Stimulated activated CD4-positive, alpha-beta T cell treated with anti-CD3 and anti-CD28 coated beads, Interleukin-12 subunit alpha, Interleukin-12 subunit beta, amount 100 ng/mL, for 48 hours (primary cell): ENCODE measurements at places on chromosomes 13 and 19.

DNA sequence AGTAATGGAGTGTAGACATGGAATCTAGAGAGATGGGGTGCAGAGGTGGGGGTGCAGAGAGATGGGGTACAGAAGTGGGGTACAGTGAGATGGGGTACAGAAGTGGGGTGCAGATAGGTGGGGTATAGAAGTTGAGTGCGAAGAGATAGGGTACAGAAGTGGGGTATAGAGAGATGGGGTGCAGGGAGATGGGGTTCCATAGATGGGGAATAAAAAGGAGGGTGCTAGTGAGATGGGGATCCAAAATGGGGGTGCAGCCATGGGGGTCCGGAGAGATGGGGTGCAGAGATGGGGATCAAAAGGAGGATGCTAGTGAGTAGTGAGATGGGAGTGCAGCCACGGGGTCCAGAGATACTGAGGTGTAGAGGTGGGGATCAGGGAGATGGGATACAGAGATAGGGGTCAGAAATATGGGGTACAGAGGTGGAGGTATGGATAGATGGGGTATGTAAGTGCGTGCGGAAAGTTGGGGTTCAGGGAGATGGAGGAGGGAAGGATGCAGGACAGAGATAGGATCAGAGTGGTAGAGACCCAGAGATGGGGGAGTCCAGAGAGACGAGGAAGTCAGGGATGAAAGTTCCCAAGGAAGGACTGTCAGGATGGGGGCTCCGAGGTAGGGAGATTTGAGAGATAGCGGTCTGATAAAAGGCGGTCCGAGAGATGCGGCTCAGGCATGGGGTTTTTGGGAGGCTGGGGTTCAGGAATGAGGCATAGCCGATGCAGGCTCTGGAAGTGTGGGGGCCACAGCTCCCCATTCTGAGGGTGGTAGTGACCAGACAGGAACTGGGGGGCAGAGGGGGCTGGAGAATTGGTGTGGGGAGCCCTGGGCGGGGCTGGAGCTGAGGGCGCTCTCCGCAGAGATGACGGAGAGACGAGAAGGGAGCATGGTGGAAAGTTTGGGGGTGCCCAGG is 3.4 kb downstream of the PALM3 start:
- DNase-seq: no peak

GRCh38 chr13:99968521-99969452 is 2.8 kb downstream of the ZIC5 start:
- no peak for DNase-seq

GRCh38 chr19:49475995-49476880 is 2.2 kb downstream of the FLT3LG start:
- DNase-seq: peak; percentile 77

DNA sequence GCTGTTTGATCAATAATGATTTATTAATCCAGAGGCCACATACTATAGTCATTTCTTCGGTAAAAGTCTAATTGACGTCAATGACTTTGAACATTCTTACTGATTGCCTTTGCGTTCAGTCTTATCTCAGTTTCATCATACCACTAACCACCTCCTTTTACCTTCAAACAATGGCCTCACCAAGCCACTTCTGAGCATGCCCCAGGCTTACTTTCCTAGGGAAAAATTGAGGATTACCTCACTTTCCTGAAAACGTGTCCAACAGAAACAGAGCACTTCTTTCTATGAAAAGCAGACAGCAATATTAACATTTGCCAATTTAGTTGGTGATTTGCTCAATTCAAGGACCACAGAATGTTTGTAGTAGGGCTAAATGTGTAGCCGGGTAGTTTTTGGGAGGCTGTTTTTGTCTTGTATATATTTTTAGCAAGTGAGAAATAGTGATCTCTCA is 157.6 kb downstream of the KLF5 start:
- no peak for DNase-seq

DNA sequence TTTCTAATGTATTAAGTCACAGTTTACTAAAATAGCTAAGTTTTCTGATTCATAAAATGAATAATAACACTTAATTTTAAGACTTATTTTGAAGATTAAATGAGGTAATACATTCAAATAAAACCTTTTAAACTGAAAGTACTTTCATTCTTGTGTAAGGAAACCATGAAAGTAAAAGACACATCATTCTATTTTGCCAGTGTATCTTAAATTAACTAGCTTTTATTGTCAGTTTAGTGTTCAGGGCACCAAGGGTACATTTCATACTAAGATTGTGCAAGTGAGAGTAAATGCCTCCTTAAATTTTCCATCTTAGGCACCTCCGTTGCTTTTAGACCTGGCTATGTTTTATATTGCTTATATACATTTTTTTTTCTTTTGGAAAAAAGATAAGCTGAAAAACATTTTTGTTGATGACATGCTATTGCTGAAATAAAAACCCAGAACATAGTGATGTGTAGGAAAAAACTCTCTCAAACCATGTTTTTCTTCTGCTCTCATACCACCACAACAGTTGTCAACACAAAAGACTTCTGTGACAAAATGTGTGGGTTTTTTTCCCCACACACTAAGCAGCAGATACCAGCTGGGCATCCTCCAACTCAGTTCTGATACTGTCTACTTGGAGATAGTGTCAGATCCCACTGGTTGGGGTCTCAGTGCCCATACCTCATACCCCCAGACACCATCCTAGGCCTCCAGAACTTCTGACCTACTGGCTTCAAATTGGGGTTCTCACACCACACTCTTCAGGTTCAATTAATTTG is 30.7 kb upstream of the LPAR6 start:
- no peak for DNase-seq

DNA sequence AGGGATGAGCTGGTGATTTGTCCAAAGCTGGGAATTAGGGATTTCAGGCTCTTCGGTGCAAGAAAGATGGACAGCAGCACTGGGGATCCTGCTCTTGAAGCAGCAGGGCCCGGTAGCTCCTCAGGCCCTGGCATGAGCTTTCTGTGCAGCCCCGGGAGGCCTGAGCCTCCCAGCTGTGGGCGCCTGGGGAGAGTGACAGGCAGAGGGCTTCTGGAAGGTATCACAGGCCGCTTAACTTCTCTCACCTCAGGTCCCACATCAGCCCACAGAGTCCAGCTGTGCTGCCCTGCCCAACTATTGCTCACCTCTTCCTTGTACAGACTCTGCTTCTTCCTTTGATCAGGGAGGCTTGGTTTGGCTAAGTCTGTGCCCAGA is 14.6 kb upstream of the ZNF536 start:
- no peak for DNase-seq

DNA sequence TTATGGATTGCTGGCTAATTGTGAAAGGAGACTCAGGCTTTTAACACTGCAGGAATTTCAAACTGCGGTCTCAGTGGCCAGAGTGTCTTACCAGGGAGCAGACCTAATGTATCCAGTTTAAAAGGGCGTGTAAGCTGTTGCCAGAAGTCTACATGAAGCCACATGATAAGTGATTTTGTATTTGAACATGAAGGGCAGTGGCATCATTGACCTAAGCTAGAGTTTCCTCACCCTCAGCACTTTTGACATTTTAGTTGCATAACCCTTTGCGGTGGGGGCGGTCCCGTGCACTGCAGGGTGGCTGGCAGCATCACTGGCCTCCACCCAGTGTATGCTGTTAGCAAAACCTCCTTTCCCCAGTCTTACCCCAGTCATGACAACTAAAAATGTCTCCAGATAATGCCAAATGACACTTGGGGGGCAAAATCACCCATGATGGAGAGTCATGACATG is 23.7 kb upstream of the GPR18 start:
- DNase-seq: no peak

DNA sequence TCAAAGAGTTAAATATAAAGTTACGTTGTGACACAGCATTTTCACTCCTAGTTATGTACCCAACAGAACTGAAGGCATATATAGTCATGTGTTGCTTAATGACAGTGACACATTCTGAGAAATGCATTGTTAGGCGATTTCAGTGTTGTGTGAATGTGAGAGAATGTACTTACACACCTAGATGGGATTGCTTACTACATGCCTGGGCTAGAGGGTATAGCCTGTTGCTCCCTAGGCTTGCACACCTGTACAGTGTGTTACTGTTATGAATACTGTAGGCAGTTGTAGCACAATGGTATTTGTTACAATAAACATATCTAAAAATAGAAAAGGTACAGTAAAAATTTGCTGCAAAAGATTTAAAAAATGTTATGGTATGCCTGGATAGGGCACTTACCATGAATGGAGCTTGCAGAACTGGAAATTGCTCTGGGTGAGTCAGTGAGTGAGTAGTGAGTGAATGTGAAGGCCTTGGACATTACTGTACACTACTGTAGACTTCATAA is 89.2 kb downstream of the DHRS12 start:
- DNase-seq: no peak

DNA sequence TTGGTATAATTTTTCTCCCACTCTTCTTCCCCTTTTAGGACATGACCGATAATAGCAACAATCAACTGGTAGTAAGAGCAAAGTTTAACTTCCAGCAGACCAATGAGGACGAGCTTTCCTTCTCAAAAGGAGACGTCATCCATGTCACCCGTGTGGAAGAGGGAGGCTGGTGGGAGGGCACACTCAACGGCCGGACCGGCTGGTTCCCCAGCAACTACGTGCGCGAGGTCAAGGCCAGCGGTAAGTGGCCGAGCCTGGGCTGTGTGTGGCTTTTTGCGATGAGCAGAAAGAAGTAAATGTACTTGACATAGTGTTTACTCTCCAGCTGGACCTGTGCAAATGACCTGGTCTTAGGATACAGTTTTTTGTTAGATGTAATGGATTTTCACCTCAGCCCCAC is 102.5 kb downstream of the ARHGEF7 start:
- no peak for DNase-seq

DNA sequence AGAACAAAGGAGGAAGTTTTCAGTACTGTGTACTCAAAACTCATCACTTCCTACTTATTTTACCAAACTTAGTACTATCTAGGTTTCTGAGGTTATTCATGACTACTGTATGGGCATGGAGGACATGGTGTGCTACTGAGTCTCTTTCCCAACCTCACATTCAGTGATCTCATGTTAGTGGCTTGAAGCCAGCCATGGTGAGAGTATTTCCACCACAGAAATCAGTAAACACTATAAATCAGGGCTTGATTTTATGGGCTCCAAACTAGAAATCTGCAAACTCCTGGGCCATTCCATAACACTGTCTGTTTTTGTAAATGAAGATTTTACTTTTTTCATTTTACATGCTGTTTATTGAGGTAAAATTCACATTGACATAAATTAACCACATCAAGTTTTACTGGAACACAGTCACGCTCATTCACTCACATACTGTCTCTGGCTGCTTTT is 19.7 kb downstream of the MED26 start:
- DNase-seq: no peak

DNA sequence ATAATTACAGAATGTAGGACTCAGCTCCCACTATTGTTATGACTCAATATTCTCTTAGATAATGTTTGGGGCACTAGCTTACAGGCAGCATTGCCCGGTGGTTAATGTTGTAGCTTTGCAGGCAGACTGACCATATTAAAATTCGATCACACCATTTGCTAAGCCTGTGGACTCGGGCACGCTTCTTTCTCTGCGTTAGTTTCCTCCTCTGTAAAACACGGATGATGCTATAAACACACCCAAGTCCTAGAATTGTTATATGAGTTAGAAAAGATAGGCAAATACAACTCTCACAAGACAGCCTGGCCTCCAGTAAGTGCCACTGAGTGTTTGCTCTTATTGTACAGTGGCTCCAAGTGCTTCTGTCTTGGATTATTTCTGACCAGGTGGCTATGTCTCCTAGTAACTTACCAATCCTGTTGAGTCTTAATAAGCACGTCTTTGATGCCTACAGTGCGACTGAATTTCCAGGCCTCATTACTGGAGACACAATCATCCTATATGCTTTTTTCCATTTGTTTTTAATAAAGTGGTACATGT is 50.0 kb upstream of the ALOX5AP start:
- DNase-seq: no peak

GRCh38 chr19:50036908-50037307 is 11.1 kb downstream of the ZNF473 start:
- no peak for DNase-seq

GRCh38 chr19:19191768-19192077 is 229 bp downstream of the BORCS8 start:
- DNase-seq: no peak

DNA sequence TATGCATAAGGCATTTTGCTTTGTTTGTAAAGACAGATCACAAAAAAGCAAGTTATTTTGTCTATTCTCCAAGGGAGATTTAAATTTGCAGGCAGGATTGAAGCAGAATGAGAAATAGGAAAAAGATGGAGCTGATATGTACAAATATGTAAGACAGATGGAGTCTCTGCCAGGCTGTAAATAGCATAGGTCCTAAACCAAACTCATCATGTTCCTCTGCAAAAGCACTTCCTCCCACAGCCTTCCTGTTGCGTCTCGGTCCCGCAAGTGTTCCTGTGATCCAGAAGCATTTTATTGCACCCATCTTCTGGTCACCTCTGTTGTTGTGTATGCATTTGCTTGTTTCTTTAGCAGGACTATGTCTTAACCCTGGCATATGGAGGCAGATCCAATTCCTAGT is 95.7 kb upstream of the CLDN10 start:
- DNase-seq: no peak

- no peak for DNase-seq
These were observed 192.3 kb downstream of the SHISA2 start for GRCh38 chr13:25859528-25859927.

DNA sequence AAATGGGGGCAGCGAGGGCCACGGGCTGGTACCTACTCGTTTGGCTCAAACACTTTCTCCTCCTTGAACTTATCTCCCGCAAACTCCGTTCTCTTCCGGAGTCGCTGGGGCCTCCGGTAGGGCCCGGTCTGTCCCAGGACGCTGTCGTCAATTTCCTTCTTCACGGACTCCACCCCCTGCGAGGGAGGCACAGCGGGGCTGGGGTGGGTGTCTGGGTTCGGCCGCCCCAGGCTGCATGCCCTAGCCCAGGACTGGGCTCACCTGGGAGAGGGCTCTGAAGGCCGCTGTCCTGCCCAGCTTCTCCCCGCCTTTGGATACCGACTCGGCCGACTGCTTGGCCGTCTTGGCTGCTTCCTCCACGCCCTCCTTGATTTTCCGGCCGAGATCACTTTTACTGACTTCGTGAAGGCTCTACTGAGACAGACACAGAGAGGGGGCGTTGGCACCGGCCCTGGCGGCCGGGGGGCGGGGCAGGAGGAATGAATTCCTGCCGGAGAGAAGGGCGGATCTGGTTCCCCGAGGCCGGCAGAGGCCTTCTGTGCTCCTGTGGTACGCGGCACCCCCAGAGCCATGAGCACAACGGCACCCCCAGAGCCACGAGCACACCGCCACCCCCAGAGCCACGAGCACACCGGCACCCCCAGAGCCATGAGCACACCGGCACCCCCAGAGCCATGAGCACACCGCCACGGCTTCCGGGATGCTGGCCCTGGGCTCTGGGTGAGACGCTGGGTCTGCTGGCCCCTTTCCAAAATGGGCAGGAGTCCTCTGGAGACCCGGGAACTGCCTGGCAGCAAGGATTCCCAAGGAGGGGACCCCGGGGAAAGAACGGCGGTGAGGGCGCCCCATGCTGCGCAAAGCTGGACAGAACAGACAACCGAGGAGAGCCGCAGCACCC is 8.1 kb upstream of the CTXN1 start:
- DNase-seq: no peak

GRCh38 chr19:50896591-50897190 is 14.5 kb downstream of the KLK4 start:
- no peak for DNase-seq

- no peak for DNase-seq
These were observed 1.0 kb downstream of the SPPL2B start for GRCh38 chr19:2329501-2329916.

- no peak for DNase-seq
These were observed 412.1 kb downstream of the KLF12 start for GRCh38 chr13:73722120-73722519.
